ENCODE measurements at places on chromosomes 16 and 17.

DNA sequence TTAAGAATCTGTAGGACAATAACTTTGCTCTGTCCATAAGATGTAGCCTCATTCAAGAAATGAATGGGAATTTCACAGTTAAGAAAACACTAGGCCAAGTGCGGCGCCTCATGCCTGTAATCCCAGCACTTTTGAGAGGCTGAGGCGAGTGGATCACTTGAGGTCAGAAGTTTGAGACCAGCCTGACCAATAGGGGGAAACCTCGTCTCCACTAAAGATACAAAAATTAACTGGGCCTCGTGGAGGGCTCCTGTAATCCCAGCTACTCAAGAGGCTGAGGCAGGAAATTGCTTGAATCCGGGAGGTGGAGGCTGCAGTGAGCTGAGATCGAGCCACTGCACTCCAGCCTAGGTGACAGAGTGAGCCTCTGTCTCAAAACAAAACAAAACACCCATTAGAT lies 19.9 kb upstream of the RSL1D1 start:
- DNase-seq = peak; percentile 25

GRCh38 chr17:77734371-77735080 lies 224.0 kb upstream of the TNRC6C start:
- peak; percentile 70 for DNase-seq

GRCh38 chr17:50735287-50735686 lies 15.9 kb downstream of the LUC7L3 start:
- DNase-seq = no peak

DNA sequence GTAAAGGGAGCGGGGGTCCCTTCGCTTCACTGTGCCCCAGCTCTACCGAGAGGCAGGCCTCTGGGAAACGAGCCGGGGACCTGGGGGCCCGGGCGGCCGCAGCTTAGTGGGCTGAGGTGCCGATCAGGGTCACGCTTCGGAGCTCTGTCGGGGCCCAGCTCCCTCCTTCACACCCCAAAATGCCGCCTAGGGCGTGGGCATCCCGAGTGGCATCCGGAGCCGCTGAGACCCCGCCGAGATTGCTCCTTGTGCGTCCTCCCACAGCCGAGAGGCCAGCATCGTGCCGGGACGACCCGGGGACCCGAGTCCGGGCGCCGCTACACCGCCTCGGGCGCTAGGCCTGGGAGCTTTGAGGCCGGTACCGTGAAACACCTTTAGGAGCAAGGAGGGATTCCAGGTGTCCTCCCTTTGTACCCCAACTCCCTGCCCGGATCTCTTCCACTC lies 1.3 kb downstream of the SALL1 start:
- no peak for DNase-seq

- no peak for DNase-seq
Measured at GRCh38 chr17:78903101-78903779, at the start of gene CEP295NL. Gene CEP295NL, minus strand, starts transcription at chr17:78903201. Its CDS starts 1,373 bp downstream, at chr17:78901828.
